ENCODE measurements at places on chromosomes 1 and 21.

DNA sequence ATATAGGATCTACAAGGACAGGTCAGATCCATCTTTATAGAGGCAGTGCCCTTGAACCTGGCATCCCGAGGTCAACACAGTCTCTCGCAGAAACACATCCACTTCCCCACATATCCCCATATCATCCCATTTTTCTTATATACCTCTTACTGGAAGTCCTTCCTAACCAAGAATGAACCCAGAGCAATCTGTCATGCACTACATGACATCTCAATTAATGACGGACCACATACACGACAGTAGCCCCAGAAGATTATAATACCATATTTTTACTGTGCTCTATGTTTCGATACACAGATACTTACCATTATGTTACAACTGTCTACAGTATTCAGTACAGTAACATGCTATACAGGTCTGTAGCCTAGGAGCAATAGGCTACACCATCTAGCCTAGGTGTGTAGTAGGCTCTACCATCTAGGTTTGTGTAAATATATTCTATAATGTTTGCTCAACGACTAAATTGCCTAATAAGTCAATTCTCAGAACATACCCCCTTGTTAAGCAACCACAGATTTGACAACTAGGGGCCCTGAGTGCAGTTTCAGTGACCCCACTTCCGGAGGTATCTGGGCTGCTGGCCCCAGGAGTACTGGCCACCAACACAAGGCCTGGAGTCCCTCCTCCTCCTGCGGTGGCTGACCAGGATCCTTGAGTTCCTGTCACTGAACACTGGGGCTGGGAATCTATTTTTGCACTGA, 28.1 kb downstream of the PTPN14 start:
- DNase-seq = no peak

DNA sequence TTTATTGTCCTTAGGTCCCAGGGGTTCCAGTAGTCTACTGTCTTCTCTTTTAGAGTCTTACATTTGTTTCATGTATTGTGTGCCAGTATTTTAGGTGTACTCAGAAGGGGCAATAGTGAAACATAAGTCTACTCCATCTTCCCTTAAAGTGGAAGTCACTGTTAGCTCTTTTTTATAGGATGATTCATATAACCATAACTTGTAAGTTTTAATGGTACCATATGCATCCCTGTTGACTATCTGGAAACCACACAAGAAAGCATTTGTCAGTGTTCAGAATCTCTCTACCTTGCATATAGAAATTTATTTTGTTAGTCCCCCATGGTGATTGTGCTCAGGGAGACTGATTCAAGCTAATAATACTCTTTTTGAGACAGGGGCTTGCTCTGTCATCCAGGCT, 149.9 kb downstream of the HS2ST1 start:
- no peak for DNase-seq

GRCh38 chr1:248926401-248927182, 20.6 kb downstream of the PGBD2 start:
- DNase-seq = no peak

- DNase-seq = no peak
Measured at GRCh38 chr1:95325349-95325748, 91.3 kb downstream of the RWDD3 start.
